Activated CD4-positive, alpha-beta T cell treated with anti-CD3 and anti-CD28 coated beads for 4 hours (primary cell): ENCODE measurements at places on chromosomes 4 and X.

DNA sequence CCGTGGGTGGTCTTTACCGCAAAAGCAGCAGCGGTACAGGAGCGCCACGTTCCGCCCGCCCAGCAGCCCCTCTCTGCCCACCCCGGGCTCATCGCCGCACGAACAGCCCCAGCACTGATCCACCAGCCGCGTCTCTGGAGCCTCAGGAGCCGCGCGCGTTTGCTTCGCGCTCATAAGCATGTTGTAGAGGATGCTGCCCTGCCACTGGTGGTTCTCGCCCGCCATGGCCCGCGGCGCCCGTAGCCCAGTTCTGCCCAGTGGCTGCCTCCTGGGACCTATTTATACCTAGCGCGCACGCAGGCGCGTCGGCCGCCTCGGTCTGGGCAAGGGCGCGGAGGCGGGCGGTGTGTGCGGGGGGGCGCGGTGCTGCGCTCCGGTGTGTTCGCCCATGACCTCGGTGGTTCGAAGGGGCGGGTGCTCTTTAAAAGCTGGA, at the start of gene NR0B1:
TSS of gene NR0B1 (minus strand) at position 252 of the 433 bp plus-strand sequence. CDS start at position 225, 27 bp downstream.
- no peak for DNase-seq

DNA sequence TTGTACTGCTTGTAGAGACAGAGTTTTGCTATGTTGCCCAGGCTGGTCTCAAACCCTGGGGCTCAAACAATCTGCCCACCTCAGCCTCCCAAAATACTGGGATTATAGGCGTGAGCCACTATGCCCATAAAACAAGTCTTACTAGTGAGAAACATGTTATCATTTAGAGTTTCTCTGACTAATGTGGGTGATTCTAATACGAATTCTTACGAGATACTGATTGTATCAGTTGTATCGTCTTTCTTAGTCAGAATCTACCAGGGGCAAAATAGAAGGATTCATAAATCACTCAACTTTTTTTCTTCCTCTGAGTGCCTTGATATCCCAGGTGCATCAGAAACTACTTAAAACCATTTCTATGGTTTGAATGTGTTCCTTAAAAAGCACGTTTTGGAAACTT, 14.4 kb upstream of the NMU start:
- DNase-seq: no peak

DNA sequence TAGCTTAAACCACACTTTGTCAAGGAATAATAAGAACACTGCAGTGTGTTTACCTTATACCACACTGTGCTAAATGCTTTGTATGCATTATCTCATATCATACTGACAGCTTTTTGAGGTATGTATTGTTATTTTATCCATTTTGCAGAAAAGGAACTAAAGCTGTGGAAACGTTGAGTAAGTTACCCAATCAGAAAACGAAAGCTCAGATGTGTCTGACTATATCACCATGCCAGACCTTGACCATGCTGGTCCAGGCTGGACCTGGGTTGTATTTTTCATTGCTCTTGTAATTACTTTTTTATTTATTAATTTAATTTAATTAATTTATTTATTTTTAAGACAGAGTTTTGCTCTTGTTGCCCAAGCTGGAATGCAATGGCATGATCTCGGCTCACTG, 2.1 kb downstream of the HSD17B11 start:
- no peak for DNase-seq

- no peak for DNase-seq
These were observed 14.5 kb upstream of the EXOC1 start for GRCh38 chr4:55838952-55839351.

DNA sequence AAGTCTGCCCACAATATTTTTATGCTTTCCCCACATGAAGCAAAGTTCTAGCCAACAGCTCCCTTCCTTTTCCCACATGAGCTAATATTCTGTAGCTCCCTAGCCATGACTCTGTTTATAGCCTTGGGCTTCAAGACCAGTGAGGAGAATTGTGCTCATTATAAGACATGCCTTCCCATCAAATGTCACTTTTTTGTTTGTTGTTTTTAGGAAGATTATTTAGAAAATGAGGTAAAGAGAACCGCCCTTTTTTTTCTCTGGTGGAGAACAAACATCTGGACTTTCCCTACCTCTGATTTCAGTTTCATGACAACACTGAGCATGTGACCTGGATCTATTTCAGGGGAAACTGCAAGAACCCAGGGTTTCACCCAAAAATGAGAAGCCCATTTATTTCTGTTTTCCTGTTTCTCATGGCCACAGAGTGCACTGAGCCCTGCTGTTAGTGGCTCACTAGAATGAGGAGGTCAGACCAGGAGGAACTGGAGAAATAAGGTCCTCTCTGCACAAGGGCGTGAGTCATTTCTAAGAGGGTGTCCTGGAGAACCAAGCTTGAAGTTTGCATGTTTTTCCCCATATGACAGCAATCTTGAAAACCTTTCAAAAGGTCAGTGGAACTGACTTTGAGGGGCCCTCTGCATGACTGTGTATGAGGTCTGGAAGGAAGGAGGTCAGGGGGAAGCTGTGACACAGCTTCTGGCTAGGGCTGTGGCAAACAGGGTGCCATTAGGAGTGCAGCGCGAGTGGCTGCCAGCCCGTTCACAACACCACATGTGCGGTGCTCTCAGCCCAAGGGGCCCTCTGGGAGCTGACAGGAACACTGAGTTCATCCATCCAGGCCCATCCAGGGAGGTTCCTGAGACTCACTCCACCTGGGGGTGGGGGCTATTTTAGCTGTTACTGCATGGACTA, 55.2 kb downstream of the CHST7 start:
- DNase-seq: no peak

DNA sequence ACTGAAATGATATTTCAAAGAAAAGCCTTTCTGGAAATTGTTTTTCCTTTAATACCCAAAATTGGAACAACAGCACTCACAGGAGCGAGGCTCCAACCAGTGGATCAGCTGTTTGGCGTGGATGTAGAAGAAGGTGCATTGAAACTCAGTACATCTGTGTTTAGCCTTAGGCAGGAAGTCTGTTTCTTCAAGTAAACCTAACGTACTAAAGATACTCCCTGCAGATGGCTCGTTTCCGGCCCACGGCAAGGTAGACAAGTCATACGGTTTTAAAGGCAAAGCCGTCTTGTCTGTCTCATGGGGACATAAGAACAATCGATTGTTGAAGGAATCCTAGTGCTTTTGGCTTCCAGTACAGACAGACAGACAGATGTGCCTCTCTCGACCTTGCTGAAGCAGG, 50.0 kb upstream of the CLCN4 start:
- peak; percentile 47 for DNase-seq

- DNase-seq: no peak
These were observed 21.1 kb upstream of the RHOXF1 start for GRCh38 chrX:120136840-120137239.

- no peak for DNase-seq
These were observed 209.7 kb upstream of the RADX start for GRCh38 chrX:106401965-106402559.

DNA sequence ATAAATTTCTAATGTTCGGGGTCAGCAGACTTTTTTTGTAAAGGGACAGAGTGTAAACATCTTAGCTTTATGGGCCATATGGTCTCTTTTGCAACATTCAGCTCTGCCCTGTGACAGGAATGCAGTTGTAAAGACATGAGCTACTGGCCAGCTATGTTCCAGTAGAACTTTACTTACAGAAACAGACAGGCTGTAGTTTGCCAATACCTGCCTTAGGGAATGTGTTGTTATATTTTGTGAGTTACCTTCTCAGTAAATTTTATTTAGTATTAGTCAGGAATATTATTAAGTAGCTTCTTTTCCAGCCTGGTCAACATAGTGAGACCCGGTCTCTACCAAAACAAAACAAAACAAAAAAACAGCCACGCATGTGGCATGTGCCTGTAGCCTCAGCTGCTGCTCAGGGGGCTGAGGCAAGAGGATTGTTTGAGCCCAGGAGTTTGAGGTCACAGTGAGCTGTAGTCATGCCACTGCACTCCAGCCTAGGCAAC, 48.7 kb downstream of the HTT start:
- DNase-seq: no peak

- no peak for DNase-seq
These were observed 106.3 kb downstream of the LINC00632 start for GRCh38 chrX:140815868-140816267.

- DNase-seq: no peak
These were observed 531.7 kb upstream of the FTHL17 start for GRCh38 chrX:31603411-31604120.

DNA sequence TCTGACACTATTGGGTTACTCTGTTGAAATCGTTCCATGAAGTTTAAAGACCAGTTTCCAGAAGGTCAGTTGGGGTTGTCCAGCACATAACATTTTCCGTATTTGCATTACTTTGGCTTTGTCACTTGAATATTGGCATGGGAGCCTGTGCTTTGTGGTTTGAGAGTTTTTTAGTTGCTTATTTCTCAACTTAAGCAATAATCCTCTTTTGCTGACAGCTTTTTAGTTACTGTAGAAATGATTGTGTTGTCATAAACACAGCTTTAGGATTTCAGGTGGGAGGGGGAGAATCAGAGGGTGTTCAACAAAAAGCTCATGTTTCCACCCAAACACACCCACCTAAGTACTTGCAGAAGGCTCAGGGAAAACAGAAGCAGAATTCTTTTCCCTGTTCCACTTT, 210.7 kb upstream of the TLL1 start:
- DNase-seq: no peak

DNA sequence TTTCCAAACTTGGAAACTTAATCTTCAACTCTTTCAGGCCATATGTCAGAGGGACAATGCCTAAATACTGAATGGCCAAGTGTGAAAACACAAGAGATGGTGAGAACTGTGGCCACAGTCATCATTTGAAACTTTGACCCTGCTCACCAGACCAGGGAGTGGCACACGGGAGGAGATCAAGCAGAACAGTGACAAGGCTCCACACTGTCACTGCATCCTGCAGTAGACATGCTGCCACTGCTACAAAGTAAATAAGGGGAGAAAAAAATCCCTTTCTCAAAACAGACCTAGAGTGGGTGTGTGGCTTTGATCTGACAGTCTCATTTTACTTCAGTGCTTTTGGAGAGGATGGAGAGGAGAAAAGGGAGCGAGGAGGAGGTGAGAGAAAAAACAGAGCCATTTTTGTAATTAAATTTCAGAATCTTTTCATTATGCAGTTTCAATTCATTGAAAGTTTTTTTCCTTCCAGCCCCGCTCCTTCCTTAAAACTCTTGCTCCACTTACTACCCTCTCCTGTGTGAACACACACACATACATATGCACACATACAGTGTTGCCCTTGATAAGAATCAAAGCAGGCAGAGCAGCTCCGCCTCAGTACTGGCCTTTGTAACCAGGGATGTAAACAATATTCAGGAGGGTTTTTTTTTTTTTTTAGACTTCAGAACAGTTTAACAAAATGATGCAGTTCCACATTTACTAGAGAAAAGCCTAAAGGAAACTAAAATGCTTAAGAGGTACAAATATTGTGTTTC, 34.4 kb downstream of the NEXMIF start:
- DNase-seq: no peak

DNA sequence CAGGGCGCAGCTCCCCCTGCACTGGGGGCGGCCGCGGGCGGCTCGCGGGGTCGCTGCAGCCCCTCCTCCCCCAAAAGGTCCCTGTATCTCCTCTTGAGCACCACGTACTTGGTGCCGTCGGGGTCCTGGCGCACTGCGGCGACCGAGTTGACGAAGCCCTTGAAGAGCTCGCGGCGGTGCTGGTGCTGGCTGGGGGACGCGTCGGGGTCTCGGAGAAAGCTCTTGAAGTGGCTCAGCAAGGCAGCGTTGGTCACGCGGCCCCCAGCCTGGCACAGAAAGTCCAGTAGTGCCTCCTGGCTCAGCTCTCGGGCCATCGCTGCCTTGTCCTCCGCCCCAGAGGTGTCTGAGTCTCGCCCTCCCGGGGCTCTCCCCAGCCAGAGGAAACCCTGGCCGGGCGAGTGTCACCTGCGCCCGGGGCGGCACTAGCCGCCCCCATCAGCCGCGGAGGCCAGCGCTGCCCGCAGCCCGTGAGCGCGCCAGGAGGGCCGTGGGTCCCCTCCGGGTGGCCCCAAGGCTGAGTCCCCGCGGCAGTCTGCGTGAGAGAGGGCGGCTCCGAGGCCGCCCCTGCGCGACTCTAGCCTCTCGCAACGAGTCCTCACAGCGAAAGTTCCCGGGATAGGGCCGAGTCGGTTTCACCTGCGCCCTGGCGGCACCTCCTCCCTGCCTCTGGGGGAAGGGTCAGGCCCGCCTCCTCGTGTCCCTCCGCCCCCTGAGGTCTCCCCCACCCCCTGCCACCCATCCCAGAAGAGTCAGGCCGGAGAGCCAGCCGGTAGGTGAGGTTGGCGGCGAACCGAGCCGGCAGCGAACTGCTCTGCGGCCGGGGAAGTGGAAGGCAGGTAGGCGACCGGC, at the start of gene SOWAHB:
TSS of gene SOWAHB (minus strand) at position 609 of the 849 bp plus-strand sequence. CDS start at position 314, 295 bp downstream.
- DNase-seq: peak; percentile 40
